ENCODE measurements at places on chromosomes 3 and 15. TPM values are rescaled to one million over a fixed set of nuclear protein-coding genes. Genes with fewer than 3 reads are reported as not detected.
A peak's percentile ranks its signal among the peaks of the same experiment; 100 is the strongest.

DNA sequence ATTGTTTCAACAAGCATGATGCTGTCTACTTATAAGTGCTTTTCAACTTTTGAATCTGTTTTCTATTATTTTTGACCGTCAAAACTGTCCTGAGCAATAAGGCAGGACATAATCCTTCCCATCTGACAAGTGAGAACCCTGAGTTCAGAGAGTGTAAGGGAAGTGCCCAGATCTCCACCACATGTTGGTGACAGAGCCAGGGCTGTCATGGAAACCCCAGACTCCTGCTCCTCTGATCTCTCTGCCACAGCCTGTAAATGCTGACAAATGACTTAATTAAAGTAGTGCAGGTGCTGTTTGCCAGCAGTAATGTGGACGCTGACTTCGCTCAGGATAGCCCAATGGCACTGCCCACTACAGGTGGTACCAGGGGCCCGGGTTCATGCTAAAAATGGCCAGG is 40.3 kb downstream of the SPSB4 start:
- no peak for DNase-seq

GRCh38 chr3:71149959-71150954 is 433.3 kb downstream of the FOXP1 start:
- no peak for DNase-seq

UROC1 gene
- polyA plus RNA-seq, result not detected

ACP3 gene
- not detected for polyA plus RNA-seq

DNA sequence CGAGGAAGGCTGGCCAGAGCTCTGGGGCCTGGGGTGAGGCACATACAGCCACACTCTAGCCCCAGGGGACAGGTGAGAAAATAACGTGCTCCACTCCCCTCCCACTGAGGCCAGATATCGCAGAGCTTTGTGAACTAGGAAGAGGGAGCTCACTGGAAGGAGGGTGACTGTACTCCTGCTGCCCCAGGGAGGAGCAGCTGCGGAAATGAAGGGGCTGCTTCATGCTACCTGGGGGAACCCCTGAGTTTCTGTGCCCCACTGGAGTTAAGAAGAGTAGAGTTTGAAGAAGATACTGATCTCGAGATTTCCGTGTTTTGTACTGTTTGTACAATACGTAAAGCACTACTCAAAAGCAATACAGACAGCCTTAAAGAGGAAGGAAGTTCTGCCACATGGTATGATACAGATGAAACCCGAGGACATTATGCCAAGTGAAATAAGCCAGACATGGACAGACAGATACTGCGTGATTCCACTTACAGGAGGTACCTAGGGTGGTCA is 44.6 kb downstream of the CMTM6 start:
- no peak for DNase-seq

DNA sequence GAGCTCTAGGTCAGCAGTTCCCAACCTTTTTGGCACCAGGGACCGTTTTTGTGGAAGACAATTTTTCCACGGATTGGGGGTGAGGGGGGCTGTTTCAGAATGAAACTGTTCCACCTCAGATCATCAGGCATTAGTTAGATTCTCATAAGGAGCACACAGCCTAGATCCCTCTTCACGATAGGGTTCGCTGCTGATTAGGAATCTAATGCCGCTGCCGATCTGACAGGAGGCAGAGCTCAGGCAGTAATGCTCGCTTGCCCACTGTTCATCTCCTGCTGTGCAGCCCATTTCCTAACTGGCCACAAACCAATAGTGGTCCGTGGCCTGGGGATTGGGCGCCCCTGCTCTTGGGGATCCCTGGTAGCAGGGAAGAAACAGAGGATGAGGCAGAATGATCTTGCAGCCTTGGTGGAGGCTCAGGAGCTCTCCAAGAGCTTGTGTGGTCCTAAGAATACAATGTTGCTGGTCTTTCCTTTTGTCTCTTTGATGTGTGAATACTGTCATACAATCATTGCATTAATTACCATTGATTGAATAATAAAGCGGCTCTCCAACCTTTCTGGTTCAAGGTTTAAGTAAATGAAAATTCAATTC is 183.2 kb downstream of the FNDC3B start:
- no peak for DNase-seq

GRCh38 chr3:146313746-146314111 is 62.8 kb upstream of the PLSCR4 start:
- no peak for DNase-seq

MYH15 gene
- polyA plus RNA-seq, result 0.03 TPM

GRCh38 chr15:49038382-49038781 is 7.9 kb downstream of the SECISBP2L start:
- DNase-seq, result no peak

GRCh38 chr3:49901366-49902339 is 2.0 kb downstream of the MST1R start:
- no peak for DNase-seq

CHRNA3 gene
- 0.07 TPM for polyA plus RNA-seq

DNA sequence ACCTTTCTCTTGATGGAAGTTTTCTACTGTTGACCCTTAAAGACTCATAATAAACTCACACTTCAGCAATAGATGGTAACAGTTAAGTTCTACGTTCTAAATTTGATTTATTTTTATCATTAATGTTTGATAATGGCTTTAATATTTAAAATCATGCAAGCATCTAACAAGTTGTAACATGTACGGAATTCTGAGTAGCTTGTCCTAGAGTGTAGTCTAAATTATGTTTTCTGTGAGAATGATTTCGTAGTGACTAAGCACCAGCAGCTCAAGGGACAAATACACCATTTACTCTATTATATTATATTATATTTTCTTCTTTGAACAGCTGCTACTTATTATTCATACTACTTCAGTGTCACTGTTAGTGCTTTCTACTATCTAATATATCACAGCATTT is 345.6 kb downstream of the NLGN1 start:
- DNase-seq, result no peak

DNA sequence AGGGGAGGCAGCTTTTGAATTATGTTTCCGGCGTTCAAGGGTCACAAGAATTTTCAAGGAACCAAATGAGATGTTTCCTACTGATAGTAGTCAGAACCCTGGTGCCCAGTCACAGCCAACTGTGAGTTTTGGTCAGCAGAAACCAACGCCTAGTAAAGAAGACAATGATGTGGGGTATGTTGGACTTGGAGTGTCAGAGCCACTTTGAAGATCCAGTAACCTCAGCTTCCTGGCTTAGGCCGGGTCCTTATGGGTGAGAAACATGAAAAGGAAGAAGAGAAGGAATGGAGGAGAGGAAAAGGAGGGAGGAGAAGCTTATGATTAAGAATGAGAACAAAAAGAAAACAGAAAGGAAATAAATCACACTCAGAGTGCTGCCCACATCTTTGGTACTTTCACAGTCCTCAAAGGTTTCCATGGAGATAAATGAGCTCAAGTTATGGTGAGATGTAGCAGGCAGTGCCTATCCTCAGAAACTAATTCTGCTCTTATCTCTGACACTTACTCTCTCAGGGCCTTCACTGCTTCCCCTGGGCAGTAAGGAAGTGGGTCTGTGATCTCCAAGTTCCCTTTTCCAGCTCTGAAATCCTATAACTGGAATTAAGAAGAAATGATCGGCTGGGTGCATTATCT is 2.0 kb upstream of the MCF2L2 start:
- no peak for DNase-seq

ARPIN gene
- polyA plus RNA-seq, result not detected

- DNase-seq, result no peak
These were observed 86.8 kb downstream of the MYO5A start for GRCh38 chr15:52441841-52442240.

- no peak for DNase-seq
These were observed 81.4 kb downstream of the MBNL1 start for GRCh38 chr3:152350139-152350538.

GOLGA8S gene
- not detected for polyA plus RNA-seq

HTD2 gene
- polyA plus RNA-seq, result 26.2 TPM

DNA sequence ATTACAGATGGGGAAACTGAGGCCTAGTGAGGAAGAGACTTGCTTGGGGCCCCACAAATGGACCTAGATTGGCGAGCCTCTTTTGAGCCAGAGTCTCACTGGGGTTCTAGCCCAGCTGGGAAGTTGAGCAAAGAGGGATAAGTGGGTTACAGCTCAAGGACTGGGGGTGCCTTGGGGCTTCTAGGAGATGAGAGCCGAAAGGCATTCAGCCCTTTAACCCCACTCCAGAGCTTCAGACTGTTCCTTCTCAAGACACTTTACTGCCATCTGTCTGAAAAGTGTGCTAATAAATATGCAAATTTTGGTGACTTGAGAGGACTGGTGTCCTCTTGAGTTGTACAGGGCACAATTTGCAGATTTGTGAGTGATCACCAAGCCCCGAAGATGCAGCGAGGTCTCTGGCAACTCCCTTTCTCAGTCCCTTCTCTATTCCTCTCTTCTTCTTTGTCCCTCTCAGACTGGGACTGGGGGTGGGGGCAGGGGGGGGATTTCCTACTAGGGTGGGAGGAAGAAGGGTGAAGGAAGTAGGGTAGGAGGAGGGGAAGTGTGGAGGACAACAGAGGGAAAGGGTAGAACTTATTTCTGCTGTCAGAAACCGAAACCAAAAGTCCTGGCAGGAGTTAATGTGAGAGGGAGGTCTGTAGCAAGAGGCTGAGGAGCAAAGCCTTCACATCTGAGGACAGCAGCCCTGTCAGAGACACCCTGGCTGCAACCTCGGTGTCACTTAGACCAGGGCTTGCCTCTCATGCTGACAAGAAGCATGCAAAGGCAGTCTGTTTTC is 16.2 kb upstream of the ANKDD1A start:
- DNase-seq, result peak; percentile 77

GRCh38 chr3:112464264-112464663 is 35.0 kb downstream of the BTLA start:
- peak; percentile 67 for DNase-seq

FAM43A gene
- 1.3 TPM for polyA plus RNA-seq

- DNase-seq, result no peak
These were observed 24.8 kb upstream of the SLC28A1 start for GRCh38 chr15:84859651-84860050.

DNA sequence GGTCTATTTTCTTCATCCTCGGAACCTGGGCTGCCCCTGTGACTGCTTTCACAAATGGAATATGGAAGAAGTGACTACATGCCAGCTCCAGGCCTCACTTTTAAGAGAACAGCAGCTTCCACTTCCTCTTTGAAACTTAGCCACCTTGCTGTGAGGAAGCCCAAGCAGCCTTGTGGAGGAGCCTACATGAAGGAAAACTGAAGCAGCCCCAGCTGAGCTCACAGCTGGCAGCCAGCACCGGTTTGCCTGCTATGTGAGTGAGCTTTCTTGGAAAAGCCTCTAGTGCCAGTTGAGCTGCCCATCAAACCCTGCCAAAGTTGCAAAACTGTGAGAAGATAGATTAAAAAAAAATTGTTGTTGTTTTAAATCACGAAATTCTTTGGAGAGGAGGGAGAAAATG is 498.0 kb upstream of the PROK2 start:
- DNase-seq, result no peak

XCR1 gene
- not detected for polyA plus RNA-seq

SAXO2 gene
- polyA plus RNA-seq, result 1.3 TPM

DNA sequence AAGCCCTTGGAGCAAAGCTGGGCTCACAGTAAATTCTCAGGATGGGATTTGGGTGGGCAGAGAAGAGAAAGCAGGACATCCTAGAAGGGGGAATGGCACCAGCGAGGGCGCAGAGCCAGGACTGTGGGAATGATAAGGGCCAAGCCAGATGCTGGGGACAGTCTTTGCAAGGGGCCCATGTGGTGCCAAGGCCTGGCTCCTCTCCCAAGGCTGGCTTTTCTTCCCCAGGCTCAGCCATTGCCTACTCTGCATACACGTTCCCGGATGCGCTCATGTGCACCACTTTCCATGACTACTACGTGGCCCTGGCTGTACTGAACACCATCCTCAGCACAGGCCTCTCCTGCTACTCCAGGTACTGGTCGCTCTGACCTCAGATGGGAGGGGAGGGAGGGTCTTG is 24.7 kb upstream of the KIF23 start:
- no peak for DNase-seq

GRCh38 chr3:141811348-141811747 is 48.1 kb downstream of the GRK7 start:
- DNase-seq, result no peak

DNA sequence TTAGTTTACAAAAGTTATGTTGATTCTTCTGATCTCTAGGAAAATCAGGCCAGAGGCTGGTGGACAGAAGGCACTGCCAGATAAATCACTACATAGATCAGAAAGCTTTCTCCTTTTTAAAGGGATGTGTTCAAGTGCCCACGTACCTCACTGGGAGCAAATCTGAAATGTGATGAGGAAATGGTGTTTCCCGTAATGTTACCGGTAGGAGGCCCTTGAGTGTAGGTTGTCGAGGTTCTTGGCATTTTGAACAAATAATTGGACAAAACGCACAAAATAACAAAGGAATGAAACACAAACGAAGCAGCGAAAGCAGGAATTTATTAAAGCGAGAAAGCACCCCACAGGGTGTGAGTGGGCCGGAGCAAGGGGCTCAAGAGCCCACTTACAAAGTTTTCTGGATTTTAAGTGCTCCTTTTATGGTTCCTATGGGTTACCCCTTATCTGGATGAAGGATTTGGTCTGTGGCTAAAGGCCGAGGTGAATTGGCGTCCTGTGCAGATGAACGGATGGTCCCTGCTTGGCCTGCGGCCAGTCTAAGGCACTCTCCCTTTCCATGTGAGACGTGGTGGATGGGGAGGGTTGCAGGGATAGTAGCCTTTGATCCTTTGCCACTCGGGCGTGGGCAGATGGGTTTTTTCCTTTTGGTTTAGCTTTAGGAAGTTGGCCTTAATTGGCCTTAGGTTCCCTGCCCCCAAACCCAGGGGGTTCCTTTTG is 1.0 kb downstream of the SNX1 start:
- DNase-seq, result no peak

TMEM108 gene
- polyA plus RNA-seq, result 0.21 TPM

GRCh38 chr3:119376758-119377157 is 82.6 kb downstream of the ARHGAP31 start:
- DNase-seq, result no peak

GRCh38 chr3:144772372-144772771 is 800.7 kb downstream of the DIPK2A start:
- no peak for DNase-seq

DNA sequence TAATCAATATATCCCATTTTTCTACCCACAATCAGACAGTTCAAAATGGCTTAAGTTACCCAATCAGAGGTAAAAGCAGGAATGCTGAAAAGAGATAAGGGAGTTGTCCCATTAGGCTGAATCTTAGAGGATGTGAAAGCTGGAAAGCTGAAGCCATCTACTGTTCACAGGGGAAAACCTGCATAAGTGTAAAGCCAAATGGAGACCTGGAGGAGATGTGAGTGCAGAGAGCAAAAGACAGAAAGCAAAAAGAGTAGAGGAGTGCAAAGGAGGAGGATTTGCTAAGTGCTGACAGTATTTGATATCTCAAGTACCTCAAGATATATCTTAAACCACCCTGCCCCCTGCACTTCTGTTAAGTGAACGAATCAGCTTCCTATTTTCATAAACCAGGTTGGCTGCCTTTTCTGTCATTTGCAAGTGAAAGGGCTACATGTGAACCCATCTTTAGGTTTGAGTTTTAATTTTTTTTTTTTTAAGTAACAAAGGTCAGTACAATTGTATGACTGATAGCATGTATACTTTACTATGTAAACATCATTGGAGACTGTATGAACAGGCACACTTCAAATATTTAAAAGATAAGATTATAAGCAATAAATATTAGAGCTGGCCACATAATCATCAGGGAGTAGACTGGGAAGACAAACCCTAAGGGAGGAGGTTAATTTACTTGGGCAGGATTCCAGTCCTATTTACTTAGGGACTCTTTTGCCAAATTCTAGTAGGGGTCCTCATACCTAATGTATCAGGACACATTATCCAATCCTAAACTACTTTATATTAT is 22.8 kb upstream of the P2RY1 start:
- no peak for DNase-seq

- no peak for DNase-seq
These were observed 57.9 kb upstream of the DCUN1D1 start for GRCh38 chr3:183038221-183038620.

PP2D1 gene
- 0.17 TPM for polyA plus RNA-seq
